ENCODE measurements at places on chromosomes 12 and 14.

- DNase-seq, result no peak
Measured at GRCh38 chr12:19884021-19884492, 444.8 kb downstream of the AEBP2 start.

- no peak for DNase-seq
Measured at GRCh38 chr14:39467889-39468524, 35.8 kb upstream of the FBXO33 start.

DNA sequence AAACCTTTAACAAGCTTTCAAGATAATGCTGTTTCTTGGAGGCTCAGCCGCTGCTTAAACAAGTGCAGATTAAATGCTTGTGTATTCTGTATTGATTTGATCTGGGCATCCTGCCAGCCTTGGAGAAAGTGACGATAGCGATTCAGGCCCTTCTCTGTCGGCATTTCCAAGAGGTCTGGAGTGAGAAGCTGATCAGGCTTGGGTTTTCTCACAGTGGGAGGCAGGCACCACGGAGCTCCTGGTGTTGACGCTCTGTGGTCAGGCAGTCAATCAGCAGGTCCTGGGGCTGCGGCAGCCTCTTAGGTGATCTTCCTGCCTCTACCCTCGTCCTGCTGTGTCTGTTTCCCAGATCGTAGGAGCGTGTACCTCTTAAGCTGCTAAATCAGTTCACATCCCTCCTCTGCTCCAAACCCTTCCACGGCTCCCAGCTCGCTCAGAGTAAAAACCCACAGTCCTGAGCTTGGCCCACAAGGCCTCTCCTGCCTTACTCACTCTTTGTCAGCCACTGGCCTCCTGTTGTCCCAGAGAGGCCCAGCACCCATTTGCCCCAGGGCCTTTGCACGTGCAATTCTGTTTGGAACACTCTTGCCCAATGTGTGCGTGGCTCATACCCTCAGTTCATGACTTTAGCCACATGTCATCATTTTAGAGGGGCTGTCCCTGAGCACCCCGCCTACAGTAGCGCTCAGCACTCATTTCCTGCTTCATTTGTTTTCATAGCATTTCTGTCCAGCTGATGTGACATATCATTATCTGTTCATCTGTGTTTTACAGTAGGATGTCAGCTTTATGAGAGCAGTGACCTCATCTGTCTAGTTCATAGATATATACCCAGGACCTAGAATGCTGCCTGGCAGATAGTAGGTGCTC lies 155.4 kb downstream of the AACS start:
- no peak for DNase-seq

DNA sequence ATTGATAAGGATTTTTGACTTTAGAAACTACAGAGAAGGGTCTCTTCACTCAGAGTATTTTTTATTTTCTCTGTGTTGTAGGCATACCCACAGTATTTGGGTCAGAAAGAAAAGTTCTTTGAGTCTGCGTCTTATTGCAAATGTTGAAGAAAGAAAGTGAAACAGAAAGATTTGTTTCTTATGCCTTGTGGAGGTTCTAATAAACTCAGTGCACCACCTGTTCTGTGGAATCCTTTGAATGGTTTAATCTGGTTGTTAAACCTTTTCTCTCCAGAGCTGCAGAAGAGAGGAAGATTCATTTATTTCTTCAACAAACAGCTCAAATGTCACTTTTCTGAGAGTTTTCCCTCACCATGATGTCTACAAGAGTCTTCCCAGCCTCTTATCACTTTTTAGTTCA lies 146.6 kb upstream of the PLEKHG7 start:
- DNase-seq, result no peak

DNA sequence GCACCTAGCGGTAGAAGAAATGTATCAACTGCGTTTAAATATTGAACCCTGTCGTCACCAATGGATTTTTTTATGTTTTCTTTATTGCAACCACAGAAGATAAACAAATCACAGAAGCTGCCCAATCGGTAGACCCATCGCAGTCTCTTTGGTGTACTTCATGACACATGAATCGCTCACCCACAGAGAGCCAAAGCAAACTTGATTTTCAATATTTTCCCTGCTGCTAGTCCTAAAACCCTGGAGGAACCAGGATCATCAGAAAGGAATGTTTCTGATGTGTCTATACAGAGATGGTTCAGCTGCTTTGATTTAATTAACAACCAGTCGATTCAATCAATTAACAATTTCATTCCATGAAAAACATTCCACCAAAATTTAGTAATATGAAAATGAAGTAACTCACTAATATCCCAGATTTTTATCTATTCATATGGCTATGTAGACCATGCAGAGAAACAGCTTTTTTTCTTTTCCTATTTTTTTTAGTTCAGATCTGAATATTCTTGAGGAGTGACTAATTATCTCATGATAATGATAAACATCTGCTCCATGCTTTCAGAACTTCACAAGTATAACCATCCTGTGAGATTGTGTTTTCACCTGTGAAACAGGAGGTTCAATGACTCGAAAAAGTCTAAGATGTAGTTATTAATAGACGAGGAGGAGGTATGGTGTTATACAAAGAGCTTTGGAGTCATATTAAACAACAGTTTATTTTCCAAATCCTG lies 46.1 kb downstream of the DIO2 start:
- no peak for DNase-seq

- no peak for DNase-seq
Measured at GRCh38 chr12:104433061-104433460, 23.7 kb upstream of the CHST11 start.

GRCh38 chr12:110688446-110689280 lies at the start of gene HVCN1:
HVCN1 (minus strand) TSS chr12:110689115; CDS start chr12:110683245, 5,870 bp downstream.
- no peak for DNase-seq

DNA sequence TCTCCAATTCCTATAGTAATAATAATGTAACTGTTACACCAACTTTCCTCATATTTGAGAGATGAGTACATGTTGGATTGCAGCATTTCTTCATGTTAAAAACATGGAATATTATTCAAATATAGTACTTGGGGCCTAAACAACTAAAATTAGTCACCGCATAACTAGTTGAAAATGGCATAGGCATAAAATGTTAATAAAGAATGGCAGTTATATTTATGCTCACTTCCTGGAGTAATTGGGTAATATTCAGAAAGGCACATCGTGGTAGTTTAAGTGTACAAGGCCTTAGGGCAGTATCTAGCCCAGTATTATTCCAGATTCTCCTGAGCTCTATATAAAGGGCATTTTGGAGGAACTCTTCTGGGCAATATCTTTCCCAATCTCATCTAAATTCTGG lies 46.0 kb downstream of the ERGIC2 start:
- DNase-seq, result no peak

DNA sequence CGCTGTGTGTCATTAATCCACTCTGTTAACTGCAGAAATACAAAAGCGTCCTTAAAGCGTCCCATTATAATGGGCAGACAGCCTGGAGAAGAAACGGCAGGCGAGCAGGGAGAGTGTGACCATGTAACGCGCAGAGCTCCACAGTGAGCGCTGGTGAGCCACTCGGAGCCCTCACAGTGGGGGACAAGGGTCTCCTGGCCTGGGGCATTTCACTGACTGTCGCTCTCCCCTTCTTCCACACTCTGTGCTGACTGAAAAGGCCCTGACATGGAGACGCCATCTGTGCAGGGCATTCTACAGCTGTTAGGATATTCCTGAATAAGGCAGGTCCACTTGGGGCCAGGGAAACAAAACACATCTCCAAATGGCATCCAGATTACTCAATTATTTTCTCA lies 24.2 kb downstream of the CCDC92 start:
- DNase-seq, result no peak

GRCh38 chr12:47979686-47980085 lies 16.3 kb downstream of the TMEM106C start:
- DNase-seq, result no peak

GRCh38 chr14:95500201-95500681 lies 16.2 kb downstream of the SYNE3 start:
- no peak for DNase-seq

- DNase-seq, result no peak
Measured at GRCh38 chr12:105783983-105784947, 354.5 kb downstream of the NUAK1 start.

- DNase-seq, result no peak
Measured at GRCh38 chr14:65972891-65973290, 513.3 kb upstream of the CCDC196 start.

- DNase-seq, result no peak
Measured at GRCh38 chr12:114265036-114265435, 140.9 kb downstream of the TBX5 start.

GRCh38 chr12:66978802-66979201 lies 290.4 kb upstream of the CAND1 start:
- no peak for DNase-seq

DNA sequence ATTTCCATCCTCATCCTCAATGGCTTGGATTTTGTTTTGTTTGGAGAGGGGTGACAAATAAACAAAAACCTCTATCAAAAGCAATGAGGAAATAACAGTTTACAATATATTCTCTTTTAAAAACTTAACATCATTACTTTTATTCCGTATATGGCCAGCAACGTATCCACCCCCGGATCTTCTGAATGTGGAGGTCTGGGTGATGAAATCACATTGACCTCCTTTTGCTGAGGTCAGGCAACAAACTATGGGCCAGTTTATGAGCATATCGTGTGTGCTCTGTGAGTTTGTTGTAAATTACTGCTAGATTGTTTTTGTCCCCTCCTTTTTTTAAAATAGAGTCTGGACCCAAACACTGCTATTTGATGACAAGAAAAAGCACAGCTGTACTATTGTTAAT lies 178.1 kb downstream of the BCAT1 start:
- no peak for DNase-seq

DNA sequence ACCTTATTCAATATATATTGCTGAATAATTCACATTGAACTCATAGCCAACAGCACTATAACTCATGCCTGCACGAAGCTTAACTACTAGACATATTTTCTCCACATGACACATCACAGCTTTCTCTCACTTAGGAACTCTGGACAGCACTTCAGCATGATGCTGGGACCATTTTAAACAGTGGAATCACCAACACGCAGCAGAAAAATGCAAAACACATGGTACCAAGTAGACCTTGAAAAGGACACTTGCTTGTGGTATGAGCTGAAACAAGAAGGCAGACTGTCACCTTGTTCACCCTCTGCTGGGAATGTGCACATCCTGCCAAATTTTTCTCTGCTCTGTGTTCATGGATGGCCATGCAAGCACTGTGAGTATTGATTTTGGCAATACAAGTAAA lies 34.8 kb upstream of the CD9 start:
- DNase-seq, result no peak

GRCh38 chr12:49793620-49794019 lies 34.6 kb downstream of the NCKAP5L start:
- no peak for DNase-seq
